Ascending aorta (tissue), 2 donors: ENCODE measurements at places on chromosomes 3 and 15.
A peak's percentile ranks its signal among the peaks of the same experiment; 100 is the strongest.

GRCh38 chr15:92625251-92625980 is 30.2 kb downstream of the FAM174B start:
- H3K27me3 ChIP-seq = no peaks in the 10 kb centered on the region
- no peak for DNase-seq
- H3K27ac ChIP-seq = peak overlapping the region; percentile 13
- H3K4me1 ChIP-seq = peaks cover 10% of the 10 kb centered on the region

GRCh38 chr15:63450884-63451225 is 53.5 kb upstream of the USP3 start:
- no peaks in the 10 kb centered on the region for H3K27me3 ChIP-seq
- H3K4me1 ChIP-seq = no peaks in the 10 kb centered on the region
- DNase-seq = no peak
- H3K4me3 ChIP-seq = no peak overlapping the region
- no peak overlapping the region for H3K27ac ChIP-seq
- H3K36me3 ChIP-seq = no peaks in the 10 kb centered on the region

DNA sequence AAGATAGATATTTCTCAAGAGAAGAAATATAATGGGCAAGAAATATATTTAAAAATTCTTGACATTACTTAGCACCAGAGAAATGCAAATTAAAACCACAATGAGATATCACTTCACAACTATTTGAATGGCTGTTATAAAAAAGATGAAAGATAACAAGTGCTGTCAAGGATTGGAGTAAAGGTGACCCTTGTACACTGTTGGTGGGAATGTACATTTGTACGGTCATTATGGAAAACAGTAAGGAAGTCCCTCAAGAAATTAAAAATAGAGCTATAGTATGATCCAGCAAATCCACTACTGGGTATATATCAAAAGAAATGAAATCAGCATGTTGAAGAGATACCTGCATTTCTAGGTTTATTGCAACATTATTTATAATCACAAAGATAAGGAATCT is 326.4 kb downstream of the GBE1 start:
- no peak overlapping the region for H3K27ac ChIP-seq
- H3K36me3 ChIP-seq = no peaks in the 10 kb centered on the region
- no peaks in the 10 kb centered on the region for H3K4me1 ChIP-seq
- no peak for DNase-seq

- no peak overlapping the region for H3K4me3 ChIP-seq
- H3K27ac ChIP-seq = no peak overlapping the region
- H3K36me3 ChIP-seq = no peaks in the 10 kb centered on the region
- no peak for DNase-seq
- no peaks in the 10 kb centered on the region for H3K4me1 ChIP-seq
These were observed 91.3 kb upstream of the SLC25A36 start for GRCh38 chr3:140850210-140850955.

DNA sequence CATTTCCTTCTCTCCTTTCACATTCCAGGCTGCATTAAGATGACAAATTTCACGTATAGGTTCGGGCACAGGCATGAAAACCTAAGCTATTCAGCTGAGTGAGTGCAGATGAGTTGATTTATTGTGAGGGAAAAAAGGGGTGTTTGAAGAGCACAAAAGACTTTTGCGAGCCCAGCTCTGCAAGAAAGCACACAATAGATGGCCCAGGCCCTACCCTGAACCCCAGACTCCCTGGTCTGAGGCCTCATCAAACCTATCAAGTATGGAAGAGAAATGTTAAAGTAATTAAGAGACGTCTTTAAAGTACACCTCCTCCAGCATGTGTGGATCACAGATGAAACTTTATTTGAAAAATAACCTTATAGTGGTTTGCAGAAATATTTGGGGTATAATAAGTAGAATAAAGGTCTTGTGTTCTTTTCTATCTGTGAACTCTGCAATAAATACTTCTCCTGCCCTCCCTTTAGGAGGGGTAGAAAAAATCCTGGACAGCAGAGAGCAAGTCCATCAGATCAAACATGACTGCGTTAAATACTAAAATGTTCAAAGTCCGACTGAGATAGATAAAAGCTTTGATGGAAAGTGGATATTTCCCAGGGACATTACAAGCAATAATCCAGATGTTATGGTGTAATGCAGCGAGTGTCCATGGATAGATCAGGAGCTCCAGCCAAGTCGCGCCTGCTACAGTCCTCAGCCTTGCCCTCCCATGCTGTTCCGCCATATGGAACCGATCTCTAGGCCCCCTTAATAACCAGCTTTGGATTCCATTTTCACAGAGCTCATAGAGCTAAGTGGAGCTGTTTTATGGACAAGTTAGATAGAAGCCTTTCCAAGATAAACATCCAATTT is 121.5 kb downstream of the MCTP2 start:
- H3K27ac ChIP-seq = no peak overlapping the region
- no peak overlapping the region for H3K4me3 ChIP-seq
- DNase-seq = no peak
- no peaks in the 10 kb centered on the region for H3K36me3 ChIP-seq
- no peaks in the 10 kb centered on the region for H3K27me3 ChIP-seq

GRCh38 chr3:181418233-181418632 is 293.5 kb upstream of the SOX2 start:
- H3K27ac ChIP-seq = no peak overlapping the region
- H3K36me3 ChIP-seq = no peaks in the 10 kb centered on the region
- no peaks in the 10 kb centered on the region for H3K27me3 ChIP-seq
- DNase-seq = no peak

DNA sequence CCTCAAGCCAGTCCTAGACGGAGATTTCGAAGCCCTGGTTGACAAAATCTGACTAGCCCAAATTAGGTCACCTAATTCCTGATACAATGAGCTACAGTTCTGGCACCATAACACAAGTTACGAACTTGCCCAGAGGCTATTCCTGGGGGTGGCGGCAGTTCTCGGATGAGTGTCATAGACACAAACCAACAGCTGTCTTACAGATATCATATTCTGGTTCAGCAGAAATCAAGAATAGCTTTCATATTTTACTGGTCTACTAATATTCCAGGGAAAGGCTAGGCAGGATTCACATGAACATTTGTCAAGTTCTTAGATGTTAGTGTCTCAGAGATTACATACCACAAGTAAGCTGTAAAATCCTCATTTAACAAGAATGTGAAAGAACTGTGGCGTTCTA is 8.8 kb downstream of the ANAPC13 start:
- no peaks in the 10 kb centered on the region for H3K27me3 ChIP-seq
- DNase-seq = no peak
- no peak overlapping the region for H3K27ac ChIP-seq
- peaks cover 8% of the 10 kb centered on the region for H3K4me1 ChIP-seq

GRCh38 chr15:76401285-76401684 is 64.7 kb downstream of the ISL2 start:
- H3K4me3 ChIP-seq = no peak overlapping the region
- DNase-seq = no peak
- peaks cover 3% of the 10 kb centered on the region for H3K36me3 ChIP-seq
- no peaks in the 10 kb centered on the region for H3K27me3 ChIP-seq
- no peak overlapping the region for H3K27ac ChIP-seq

DNA sequence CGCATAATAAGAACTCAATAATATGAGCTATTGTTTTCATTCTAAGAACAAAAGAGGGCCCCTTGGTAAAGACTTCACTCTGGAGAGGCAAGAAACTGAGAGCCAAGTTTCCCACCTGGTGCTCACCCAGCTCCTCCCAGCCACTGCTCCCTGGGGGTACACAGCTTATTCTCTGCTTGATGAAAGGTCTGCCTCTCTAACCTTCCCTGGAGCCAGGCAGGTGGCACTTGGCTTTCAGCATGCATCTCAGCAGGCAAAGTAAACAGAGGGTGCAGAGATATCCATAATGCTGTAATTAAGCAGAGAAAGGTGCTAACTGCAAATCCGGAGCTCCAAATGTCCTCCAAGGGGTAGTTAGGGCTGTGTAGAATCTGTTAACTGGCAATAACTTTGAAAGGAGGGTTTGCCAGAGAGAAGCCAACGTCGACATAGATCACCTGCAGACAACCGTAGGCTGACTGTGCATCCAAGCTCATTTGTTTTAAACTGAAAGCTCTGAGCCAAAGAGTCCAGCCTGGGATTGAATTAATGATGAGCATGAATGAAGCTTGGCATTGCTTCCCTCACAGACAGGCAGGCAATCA is 159.6 kb upstream of the PROK2 start:
- DNase-seq = no peak
- no peaks in the 10 kb centered on the region for H3K36me3 ChIP-seq
- H3K4me1 ChIP-seq = no peaks in the 10 kb centered on the region
- H3K27me3 ChIP-seq = no peaks in the 10 kb centered on the region

DNA sequence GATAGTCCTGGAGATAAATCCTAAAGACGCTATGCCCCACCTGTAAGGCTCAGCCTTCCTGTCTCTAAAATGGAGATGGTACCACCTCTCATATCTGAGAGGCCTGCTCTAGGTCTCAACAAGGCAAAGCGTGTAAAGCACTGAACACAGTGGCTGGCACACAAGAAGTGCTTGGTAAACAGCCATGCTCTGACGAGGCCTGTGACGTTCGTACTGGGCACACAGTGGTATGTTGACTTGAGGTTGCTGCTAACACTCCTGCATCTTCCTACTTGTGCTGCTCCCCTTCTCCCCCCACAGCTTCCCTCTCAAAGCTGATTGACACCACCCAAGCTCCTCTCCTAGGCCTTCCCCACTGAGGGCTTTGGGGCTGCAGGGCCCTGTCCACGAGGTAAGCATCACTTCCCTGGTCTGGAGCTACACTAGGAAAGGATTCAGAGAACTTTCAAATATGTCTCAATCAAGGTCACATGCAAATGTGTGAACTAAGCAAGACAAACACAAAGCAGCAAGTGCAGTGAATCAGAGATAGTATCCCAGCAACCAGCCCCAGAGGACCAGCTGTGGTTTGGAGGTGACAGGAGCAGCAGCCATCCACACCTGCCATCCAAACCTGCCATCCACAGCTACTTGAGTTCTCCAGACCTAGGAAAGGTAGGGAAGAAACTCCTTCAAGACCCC is 177.5 kb downstream of the STT3B start:
- H3K4me1 ChIP-seq = peaks cover under 1% of the 10 kb centered on the region
- H3K27me3 ChIP-seq = no peaks in the 10 kb centered on the region
- H3K36me3 ChIP-seq = no peaks in the 10 kb centered on the region

- H3K27me3 ChIP-seq = no peaks in the 10 kb centered on the region
- DNase-seq = no peak
- no peaks in the 10 kb centered on the region for H3K4me1 ChIP-seq
- H3K4me3 ChIP-seq = no peak overlapping the region
- H3K36me3 ChIP-seq = no peaks in the 10 kb centered on the region
These were observed 3.8 kb downstream of the RBP2 start for GRCh38 chr3:139472380-139473010.

DNA sequence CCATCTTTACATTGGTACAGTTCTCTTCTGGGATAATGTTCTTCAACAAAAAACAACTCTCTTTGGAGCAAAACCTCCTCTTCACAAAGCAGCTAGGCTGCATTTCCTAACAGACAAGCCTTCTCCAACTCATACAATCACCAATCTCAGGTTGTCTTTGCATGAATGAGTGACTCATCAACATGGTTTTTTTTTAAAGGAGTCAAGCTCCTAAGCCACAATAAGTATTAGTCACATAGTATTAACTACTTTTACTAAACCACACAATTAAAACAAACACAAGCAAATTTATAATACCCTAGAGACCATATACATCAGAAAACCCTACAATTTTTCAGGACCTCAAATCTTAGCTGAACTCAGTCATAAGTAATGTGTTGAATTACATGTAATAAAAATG is 137.4 kb downstream of the TBC1D5 start:
- no peaks in the 10 kb centered on the region for H3K27me3 ChIP-seq
- H3K27ac ChIP-seq = no peak overlapping the region
- H3K4me1 ChIP-seq = no peaks in the 10 kb centered on the region
